CD4-positive, alpha-beta memory T cell (primary cell): ENCODE measurements at places on chromosomes 16 and 17. TPM values are rescaled to one million over a fixed set of nuclear protein-coding genes. Genes with fewer than 3 reads are reported as not detected.

NPIPA7 gene
- not detected for polyA plus RNA-seq

KRTAP4-3 gene
- not detected for polyA plus RNA-seq

SLFN11 gene
- 13.6 TPM for polyA plus RNA-seq

PITPNM3 gene
- 0.05 TPM for polyA plus RNA-seq

- peak overlapping the region; percentile 66 for H3K27ac ChIP-seq
- peak; percentile 54 for DNase-seq
- H3K36me3 ChIP-seq, result no peaks in the 10 kb centered on the region
- H3K4me3 ChIP-seq, result no peak overlapping the region
- H3K4me1 ChIP-seq, result peaks cover 38% of the 10 kb centered on the region
- H3K27me3 ChIP-seq, result no peaks in the 10 kb centered on the region
Measured at GRCh38 chr17:45052052-45052772, 780 bp upstream of the DCAKD start.

DNA sequence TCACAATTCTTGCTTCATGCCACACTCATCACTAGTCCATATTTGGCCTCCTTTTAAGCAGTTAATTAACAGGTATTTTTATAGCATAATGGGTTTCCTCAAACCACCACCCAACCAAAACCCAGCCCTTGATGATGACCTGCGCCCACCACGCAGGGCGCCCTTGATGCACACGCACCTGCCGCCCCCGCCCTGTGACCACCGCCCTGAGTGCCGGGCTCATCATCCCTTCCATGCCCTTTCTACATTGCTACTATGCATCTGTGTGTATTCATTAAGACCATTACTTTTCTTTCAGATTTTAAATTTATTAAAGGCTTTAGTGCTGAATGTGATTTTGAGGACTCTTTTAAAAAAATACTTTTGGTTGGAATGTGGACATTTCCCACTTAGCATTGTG lies 204.8 kb upstream of the CHMP6 start:
- H3K4me3 ChIP-seq, result no peak overlapping the region
- peaks cover 96% of the 10 kb centered on the region for H3K4me1 ChIP-seq
- H3K27ac ChIP-seq, result no peak overlapping the region
- no peak for DNase-seq
- no peaks in the 10 kb centered on the region for H3K27me3 ChIP-seq
- H3K36me3 ChIP-seq, result no peaks in the 10 kb centered on the region

DNA sequence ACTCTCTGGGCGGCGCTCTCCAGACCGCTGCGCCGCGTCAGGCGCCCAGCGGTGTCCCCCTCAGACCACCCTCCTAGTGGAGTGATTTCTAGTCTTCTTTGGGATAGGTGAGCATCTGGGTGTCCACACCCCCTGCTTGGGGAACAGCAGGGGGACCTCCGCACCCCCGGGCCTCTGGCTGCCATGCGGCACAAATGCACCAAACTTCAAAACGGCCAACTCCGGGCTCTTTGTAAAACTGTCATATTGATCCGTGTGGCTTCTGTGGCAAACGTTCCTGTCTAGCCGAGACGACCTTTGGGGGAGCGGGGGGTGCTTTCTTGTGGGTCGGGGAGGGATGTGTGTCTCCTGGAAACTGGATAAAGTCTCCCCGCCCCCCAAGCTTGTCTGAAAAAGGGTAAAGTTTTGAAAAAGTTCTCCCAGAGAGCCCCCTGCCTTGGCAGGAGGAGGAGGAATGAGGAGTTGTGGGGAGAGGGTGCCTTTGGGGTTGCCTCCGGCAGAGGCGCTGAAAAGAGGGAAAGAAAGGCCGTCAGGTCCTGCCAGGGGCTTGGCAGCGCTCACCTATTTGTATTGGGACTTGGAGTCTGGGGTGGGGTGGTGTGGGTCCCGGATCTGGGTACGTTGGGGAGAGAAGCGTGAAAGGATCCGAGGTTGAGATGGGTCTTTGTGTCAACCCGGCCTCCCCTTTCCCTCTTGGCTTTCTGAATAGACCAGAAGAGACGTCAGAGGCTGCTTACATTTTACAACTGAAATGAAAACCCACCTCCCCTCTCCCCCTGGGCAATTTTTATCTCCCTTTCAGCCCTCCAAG lies 2.2 kb upstream of the CHD3 start:
- peak overlapping the region; percentile 86 for H3K4me3 ChIP-seq
- H3K4me1 ChIP-seq, result peaks cover 58% of the 10 kb centered on the region
- peak; percentile 84 for DNase-seq
- peak overlapping the region; percentile 65 for H3K27ac ChIP-seq
- no peaks in the 10 kb centered on the region for H3K27me3 ChIP-seq

- H3K36me3 ChIP-seq, result no peaks in the 10 kb centered on the region
- no peak overlapping the region for H3K27ac ChIP-seq
- H3K27me3 ChIP-seq, result no peaks in the 10 kb centered on the region
- no peak for DNase-seq
- no peak overlapping the region for H3K4me3 ChIP-seq
- no peaks in the 10 kb centered on the region for H3K4me1 ChIP-seq
Measured at GRCh38 chr16:9679213-9679767, 502.9 kb downstream of the GRIN2A start.

- H3K4me1 ChIP-seq, result no peaks in the 10 kb centered on the region
- DNase-seq, result no peak
- H3K27ac ChIP-seq, result no peak overlapping the region
- no peak overlapping the region for H3K4me3 ChIP-seq
- H3K27me3 ChIP-seq, result no peaks in the 10 kb centered on the region
Measured at GRCh38 chr17:15928286-15928785, 16.6 kb upstream of the ADORA2B start.

DNA sequence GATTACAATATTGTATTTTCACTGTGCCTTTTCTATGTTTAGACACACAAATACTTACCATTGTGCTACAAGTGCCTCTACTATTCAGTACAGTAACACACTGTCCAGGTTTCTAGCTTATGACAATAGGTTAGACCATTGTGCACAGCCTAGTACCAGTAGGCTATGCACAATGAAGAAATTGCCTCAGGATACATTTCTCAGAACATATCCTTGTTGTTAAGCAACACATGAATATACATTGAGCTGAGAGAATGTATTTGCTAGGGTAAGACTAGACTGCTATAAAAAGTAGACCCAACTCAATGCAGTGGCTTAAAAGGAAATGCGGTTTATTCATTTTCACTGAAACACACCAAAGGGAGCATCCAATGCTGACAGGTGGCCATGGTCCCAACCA lies 285.1 kb downstream of the HS3ST3A1 start:
- H3K27ac ChIP-seq, result no peak overlapping the region
- H3K4me1 ChIP-seq, result no peaks in the 10 kb centered on the region
- no peaks in the 10 kb centered on the region for H3K36me3 ChIP-seq
- DNase-seq, result no peak

GRCh38 chr17:61475726-61476125 lies 23.5 kb downstream of the TBX4 start:
- no peaks in the 10 kb centered on the region for H3K4me1 ChIP-seq
- no peak for DNase-seq
- no peaks in the 10 kb centered on the region for H3K36me3 ChIP-seq
- H3K27ac ChIP-seq, result no peak overlapping the region
- H3K4me3 ChIP-seq, result no peak overlapping the region

GRCh38 chr17:7383742-7384488 lies 3.0 kb downstream of the TNK1 start:
- peak overlapping the region; percentile 72 for H3K27ac ChIP-seq
- H3K36me3 ChIP-seq, result peaks cover 6% of the 10 kb centered on the region
- peaks cover 16% of the 10 kb centered on the region for H3K4me1 ChIP-seq
- peak overlapping the region; percentile 42 for H3K4me3 ChIP-seq
